Bronchial smooth muscle cell (primary cell): ENCODE measurements at places on chromosomes 6 and 20. TPM values are rescaled to one million over a fixed set of nuclear protein-coding genes. Genes with fewer than 3 reads are reported as not detected.

Gene ZNF184
- 6.9 and 9.6 TPM in 2 replicates for total RNA-seq

Gene HSPA1L
- total RNA-seq: 1.7 and 2.3 TPM in 2 replicates

Gene SLC2A10
- total RNA-seq: 40.6 and 42.4 TPM in 2 replicates

Gene CDYL
- total RNA-seq: 14.3 and 14.9 TPM in 2 replicates

Gene RREB1
- 9.3 and 11.8 TPM in 2 replicates for total RNA-seq

Gene NKX2-4
- total RNA-seq: not detected in 2 replicates

Gene CTAGE9
- total RNA-seq: under 0.01 TPM in 1 of 2 replicates, not detected in the other

Gene SLC22A7
- total RNA-seq: not detected in 2 replicates

Gene SLC32A1
- total RNA-seq: not detected in 2 replicates

Gene PHF1
- 21.1 and 21.9 TPM in 2 replicates for total RNA-seq

Gene PHACTR1
- under 0.01 and 0.34 TPM in 2 replicates for total RNA-seq

Gene RAET1E
- total RNA-seq: 1.1 and 1.4 TPM in 2 replicates

Gene SPDEF
- not detected in 2 replicates for total RNA-seq

Gene PROKR2
- total RNA-seq: not detected in 2 replicates

Gene ASIP
- total RNA-seq: not detected in 2 replicates

Gene ABHD16B
- under 0.01 TPM in 1 of 2 replicates, not detected in the other for total RNA-seq

Gene TRERF1
- total RNA-seq: 4.0 and 4.7 TPM in 2 replicates

Gene ECT2L
- 0.09 and 0.16 TPM in 2 replicates for total RNA-seq
